ENCODE measurements at places on chromosomes 7 and 10. TPM values are rescaled to one million over a fixed set of nuclear protein-coding genes. Genes with fewer than 3 reads are reported as not detected.

The FAM25A gene
- 11.4 TPM for total RNA-seq

The SPDYE5 gene
- total RNA-seq: not detected

The CALML3 gene
- total RNA-seq: not detected

The ADRA2A gene
- total RNA-seq: not detected

The CYP3A7 gene
- total RNA-seq: not detected

The GRM8 gene
- total RNA-seq: not detected

The LIPN gene
- total RNA-seq: not detected

The CALHM3 gene
- 13.1 TPM for total RNA-seq

- H3K4me1 ChIP-seq: peaks cover 30% of the 10 kb centered on the region
- no peaks in the 10 kb centered on the region for H3K36me3 ChIP-seq
- no peak overlapping the region for H3K27ac ChIP-seq
- no peaks in the 10 kb centered on the region for H3K27me3 ChIP-seq
- DNase-seq: no peak
These were observed 90.0 kb downstream of the CCDC71L start for GRCh38 chr7:106570948-106571418.

- H3K27me3 ChIP-seq: no peaks in the 10 kb centered on the region
- no peaks in the 10 kb centered on the region for H3K4me1 ChIP-seq
- H3K36me3 ChIP-seq: no peaks in the 10 kb centered on the region
- no peak for DNase-seq
These were observed 951.5 kb upstream of the C7orf33 start for GRCh38 chr7:147639037-147639436.

DNA sequence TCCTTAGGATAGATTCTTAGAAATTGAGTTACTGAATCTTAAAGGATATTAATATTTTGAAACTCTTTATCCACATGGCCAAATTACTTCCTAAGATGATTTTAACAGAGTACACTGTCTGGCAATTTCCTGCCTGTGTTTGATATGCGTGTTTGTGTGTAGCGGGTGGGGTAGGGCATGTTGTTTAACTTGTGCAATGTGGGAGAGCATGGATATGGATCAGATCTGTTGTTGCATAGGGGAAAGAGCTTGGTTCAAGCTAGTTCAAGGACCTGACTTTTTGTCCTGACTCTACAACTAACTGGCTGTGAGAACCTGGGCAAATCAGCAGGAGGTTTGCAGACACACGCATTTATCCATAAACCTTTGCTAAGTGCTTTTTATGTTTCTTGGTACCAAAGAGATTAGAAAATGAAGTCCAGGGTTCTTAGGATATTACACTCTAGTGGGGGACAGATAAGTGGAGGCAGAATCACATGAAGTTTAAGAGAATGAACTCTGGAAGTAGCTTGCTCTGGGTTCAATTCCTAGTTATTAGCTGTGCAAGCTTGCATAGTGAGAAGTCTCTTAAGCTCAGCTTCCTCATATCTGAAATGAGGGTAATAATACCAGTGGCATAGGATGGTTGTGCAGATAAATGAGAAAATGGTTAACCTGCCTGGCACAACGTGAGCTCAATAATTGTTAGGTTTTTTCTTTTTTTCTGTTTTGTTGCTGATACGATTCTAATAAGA, 96.3 kb upstream of the PRR15 start:
- H3K27me3 ChIP-seq: no peaks in the 10 kb centered on the region
- H3K4me1 ChIP-seq: 0 out of 2 replicates have a peak, but pooled peaks cover 4% of the 10 kb centered on the region
- no peak overlapping the region for H3K4me3 ChIP-seq
- H3K27ac ChIP-seq: no peak overlapping the region

GRCh38 chr7:106572394-106573124, 88.4 kb downstream of the CCDC71L start:
- no peaks in the 10 kb centered on the region for H3K27me3 ChIP-seq
- no peak overlapping the region for H3K27ac ChIP-seq
- peaks cover 24% of the 10 kb centered on the region for H3K4me1 ChIP-seq
- DNase-seq: no peak
- H3K4me3 ChIP-seq: no peak overlapping the region
- no peaks in the 10 kb centered on the region for H3K36me3 ChIP-seq

DNA sequence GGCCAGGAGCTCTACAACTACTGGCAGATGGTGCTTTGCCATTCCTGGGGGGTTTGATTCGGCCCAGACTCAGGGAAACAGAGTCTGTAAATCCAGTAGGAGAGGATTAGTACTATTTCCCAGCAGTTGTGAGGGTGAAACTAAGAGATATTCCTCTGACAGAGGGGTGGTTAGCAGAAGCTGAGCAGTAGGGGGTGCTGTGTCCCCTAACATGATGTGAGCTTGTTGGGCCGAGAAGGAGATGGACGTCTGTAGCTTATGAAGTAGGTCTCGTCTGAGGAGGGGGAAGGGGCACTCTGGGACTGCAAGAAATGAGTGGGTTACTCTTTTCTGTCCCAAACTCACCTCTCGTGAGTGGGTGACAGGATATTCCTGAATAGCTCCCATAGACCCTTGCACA, 179.2 kb upstream of the MBL2 start:
- no peak overlapping the region for H3K4me3 ChIP-seq
- no peaks in the 10 kb centered on the region for H3K36me3 ChIP-seq
- peak; percentile 45 for DNase-seq

- H3K27ac ChIP-seq: no peak overlapping the region
- no peaks in the 10 kb centered on the region for H3K36me3 ChIP-seq
- no peaks in the 10 kb centered on the region for H3K27me3 ChIP-seq
- DNase-seq: no peak
These were observed 34.0 kb downstream of the CYTH3 start for GRCh38 chr7:6238309-6238925.

GRCh38 chr7:29457141-29457561, 106.5 kb upstream of the PRR15 start:
- H3K27me3 ChIP-seq: no peaks in the 10 kb centered on the region
- H3K4me1 ChIP-seq: 0 out of 2 replicates have a peak, but pooled peaks cover 6% of the 10 kb centered on the region
- no peak for DNase-seq
- H3K36me3 ChIP-seq: no peaks in the 10 kb centered on the region
- H3K4me3 ChIP-seq: no peak overlapping the region

GRCh38 chr7:73650524-73650923, 17.1 kb upstream of the VPS37D start:
- DNase-seq: no peak
- H3K27ac ChIP-seq: no peak overlapping the region
- no peak overlapping the region for H3K4me3 ChIP-seq
- H3K4me1 ChIP-seq: peaks cover 10% of the 10 kb centered on the region

- H3K36me3 ChIP-seq: no peaks in the 10 kb centered on the region
- H3K4me1 ChIP-seq: peaks cover 30% of the 10 kb centered on the region
- H3K27ac ChIP-seq: peak overlapping the region; percentile 96
- DNase-seq: peak; percentile 85
- no peaks in the 10 kb centered on the region for H3K27me3 ChIP-seq
These were observed 104.3 kb upstream of the CAV2 start for GRCh38 chr7:116395141-116395791.

- H3K27ac ChIP-seq: peak overlapping the region; percentile 6
- H3K4me3 ChIP-seq: no peak overlapping the region
- no peaks in the 10 kb centered on the region for H3K36me3 ChIP-seq
- H3K27me3 ChIP-seq: no peaks in the 10 kb centered on the region
- DNase-seq: no peak
- H3K4me1 ChIP-seq: peaks cover 10% of the 10 kb centered on the region
These were observed 34.6 kb downstream of the PPP1R9A start for GRCh38 chr7:94941844-94942632.

- no peak overlapping the region for H3K4me3 ChIP-seq
- H3K4me1 ChIP-seq: no peaks in the 10 kb centered on the region
- no peak overlapping the region for H3K27ac ChIP-seq
- H3K36me3 ChIP-seq: no peaks in the 10 kb centered on the region
- DNase-seq: no peak
- H3K27me3 ChIP-seq: no peaks in the 10 kb centered on the region
These were observed 34.5 kb downstream of the SNX10 start for GRCh38 chr7:26326211-26326610.

DNA sequence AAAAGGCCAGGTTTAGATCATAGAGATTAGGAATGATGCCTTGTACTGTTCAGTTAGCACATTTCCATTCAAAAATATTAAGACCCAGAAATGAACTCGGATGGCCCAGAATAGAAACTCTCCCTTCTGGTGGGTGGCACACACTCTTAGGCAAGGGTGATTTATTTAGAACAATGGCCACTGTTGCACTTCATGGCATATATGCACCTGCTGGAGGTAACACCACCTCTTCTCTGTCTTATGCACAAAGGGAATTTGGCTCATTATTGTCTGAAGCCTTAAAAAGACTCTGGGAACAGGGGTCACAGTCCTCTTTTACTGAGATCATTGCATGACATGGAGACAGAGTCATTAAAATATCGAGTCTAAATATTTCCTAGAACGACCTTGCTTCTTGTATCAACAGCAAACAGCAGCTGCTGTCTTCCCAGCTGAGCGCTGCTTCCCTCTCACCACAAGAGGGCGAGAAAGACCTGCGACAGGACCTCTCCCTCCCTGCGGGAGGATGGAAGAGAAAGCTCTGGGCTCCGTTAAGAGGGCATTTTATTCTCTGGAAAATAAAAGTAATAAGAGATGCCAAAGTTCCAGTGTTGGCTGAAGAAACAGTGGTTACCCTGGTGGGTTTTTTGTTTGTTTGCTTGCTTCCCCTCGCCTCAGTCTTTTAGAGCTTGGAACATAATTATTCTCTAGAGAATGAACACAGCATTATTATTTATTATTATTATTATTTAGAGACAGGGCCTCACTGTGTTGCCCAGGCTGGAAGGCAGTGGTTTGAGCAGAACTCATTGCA, 13.5 kb upstream of the BAMBI start:
- no peaks in the 10 kb centered on the region for H3K36me3 ChIP-seq
- H3K4me3 ChIP-seq: no peak overlapping the region
- DNase-seq: peak; percentile 63
- H3K4me1 ChIP-seq: no peaks in the 10 kb centered on the region
- H3K27ac ChIP-seq: no peak overlapping the region
- H3K27me3 ChIP-seq: no peaks in the 10 kb centered on the region

DNA sequence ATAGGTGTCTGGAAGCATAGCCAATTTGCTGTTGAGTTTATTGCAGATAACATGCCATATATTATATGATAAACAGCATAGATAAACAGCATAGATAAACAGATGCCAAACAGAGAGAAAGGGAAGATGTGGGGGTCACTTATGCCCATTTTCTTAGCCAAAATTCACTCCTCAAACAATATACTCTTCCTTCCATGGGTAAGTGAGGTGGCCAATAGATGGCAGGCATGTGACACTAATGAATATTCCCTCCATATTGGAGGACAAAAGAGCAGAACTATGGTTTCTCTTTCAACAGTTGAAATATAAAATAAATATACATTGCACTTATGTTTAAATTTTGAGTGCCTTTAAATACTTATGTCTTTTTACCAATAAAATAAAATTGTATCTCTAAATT, 1212.8 kb downstream of the REEP3 start:
- DNase-seq: peak; percentile 11
- H3K4me1 ChIP-seq: no peaks in the 10 kb centered on the region
- no peaks in the 10 kb centered on the region for H3K27me3 ChIP-seq
- H3K36me3 ChIP-seq: no peaks in the 10 kb centered on the region

DNA sequence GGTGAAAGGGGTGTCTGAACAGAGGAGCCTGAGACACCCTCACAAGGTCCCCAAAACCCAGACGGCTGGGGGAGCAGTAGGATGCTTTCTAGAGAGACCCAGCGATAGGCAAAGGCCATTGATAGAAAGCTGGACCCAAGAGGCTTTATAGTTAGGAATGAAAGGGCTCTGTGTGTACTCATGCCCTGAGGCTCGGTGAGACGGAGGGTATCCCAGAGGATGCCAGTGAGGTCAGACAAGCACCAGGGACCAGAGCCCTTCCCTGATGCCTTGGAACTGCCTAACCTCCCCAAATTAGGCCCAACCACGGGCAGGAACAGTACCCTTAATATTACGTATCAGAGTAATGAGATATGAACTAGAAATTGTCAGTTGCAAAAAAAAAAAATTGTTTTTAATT, 48.6 kb upstream of the RTKN2 start:
- H3K36me3 ChIP-seq: no peaks in the 10 kb centered on the region
- H3K27ac ChIP-seq: no peak overlapping the region

GRCh38 chr10:78292250-78292981, 258.8 kb downstream of the RPS24 start:
- H3K36me3 ChIP-seq: no peaks in the 10 kb centered on the region
- no peaks in the 10 kb centered on the region for H3K4me1 ChIP-seq
- H3K27me3 ChIP-seq: peaks cover 34% of the 10 kb centered on the region
- no peak overlapping the region for H3K4me3 ChIP-seq
- no peak for DNase-seq
- no peak overlapping the region for H3K27ac ChIP-seq

DNA sequence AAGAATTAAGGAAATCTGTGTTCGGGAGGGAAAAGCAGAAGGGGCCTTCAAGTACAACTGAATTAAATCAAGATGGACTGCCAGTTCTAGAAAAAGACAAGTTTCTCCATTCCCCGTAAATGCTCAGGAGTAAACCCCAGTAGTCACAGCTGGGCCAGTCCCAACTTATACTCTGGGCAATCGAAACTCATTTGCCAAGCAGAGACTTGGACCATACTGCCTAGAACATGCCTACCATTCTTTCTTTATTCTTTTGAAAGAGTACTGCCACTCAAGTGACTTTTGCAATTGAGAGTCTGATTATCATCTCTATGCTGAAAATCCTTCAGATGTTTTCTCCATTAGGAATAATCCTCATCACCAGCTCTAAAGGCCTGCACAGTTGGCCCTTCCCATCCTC, 21.4 kb downstream of the RPP30 start:
- no peak overlapping the region for H3K4me3 ChIP-seq
- no peaks in the 10 kb centered on the region for H3K4me1 ChIP-seq
- no peak for DNase-seq
- no peak overlapping the region for H3K27ac ChIP-seq

GRCh38 chr10:93090619-93091018, 16.9 kb downstream of the CYP26A1 start:
- H3K4me1 ChIP-seq: no peaks in the 10 kb centered on the region
- no peaks in the 10 kb centered on the region for H3K27me3 ChIP-seq
- no peak overlapping the region for H3K27ac ChIP-seq
- no peaks in the 10 kb centered on the region for H3K36me3 ChIP-seq
- H3K4me3 ChIP-seq: no peak overlapping the region

GRCh38 chr10:35415505-35415904, 79.2 kb downstream of the CCNY start:
- no peak overlapping the region for H3K4me3 ChIP-seq
- no peaks in the 10 kb centered on the region for H3K27me3 ChIP-seq
- H3K4me1 ChIP-seq: peaks cover 38% of the 10 kb centered on the region
- no peak for DNase-seq
- H3K27ac ChIP-seq: no peak overlapping the region
- H3K36me3 ChIP-seq: no peaks in the 10 kb centered on the region

DNA sequence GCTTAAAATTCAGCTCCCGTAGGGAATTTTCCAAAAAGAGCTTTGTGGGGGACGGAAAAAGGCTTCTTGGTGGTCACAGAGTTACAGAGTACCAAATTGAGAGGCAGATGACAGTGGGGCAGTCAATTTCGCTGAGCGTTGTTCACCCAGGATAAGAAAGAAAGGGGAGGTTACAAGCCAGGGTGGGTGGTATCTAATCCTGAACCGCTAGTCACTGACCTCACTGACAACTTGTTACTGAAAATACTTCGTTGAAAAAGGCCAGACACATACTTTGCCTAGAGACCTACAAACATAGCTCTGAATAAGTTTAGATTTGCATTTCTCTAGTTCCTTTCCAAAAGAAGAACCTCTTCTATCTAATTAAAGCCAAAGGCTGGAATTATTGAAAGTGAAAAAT, at the start of gene CTNNA3:
TSS of gene CTNNA3 (minus strand) at position 167 of the 400 bp plus-strand sequence.
- no peak within 1 kb of the TSS for H3K4me3 ChIP-seq
- H3K27me3 ChIP-seq: peaks cover 41% of the 10 kb centered on the region
- no peaks in the 10 kb centered on the region for H3K4me1 ChIP-seq
- H3K36me3 ChIP-seq: no peaks in the 10 kb centered on the region

GRCh38 chr10:57759777-57760176, 507.9 kb downstream of the IPMK start:
- H3K27ac ChIP-seq: no peak overlapping the region
- H3K36me3 ChIP-seq: no peaks in the 10 kb centered on the region
- no peaks in the 10 kb centered on the region for H3K27me3 ChIP-seq
- H3K4me1 ChIP-seq: no peaks in the 10 kb centered on the region
- no peak overlapping the region for H3K4me3 ChIP-seq
